ENCODE measurements at places on chromosomes 7 and 10. TPM values are rescaled to one million over a fixed set of nuclear protein-coding genes. Genes with fewer than 3 reads are reported as not detected.
A peak's percentile ranks its signal among the peaks of the same experiment; 100 is the strongest.

DNA sequence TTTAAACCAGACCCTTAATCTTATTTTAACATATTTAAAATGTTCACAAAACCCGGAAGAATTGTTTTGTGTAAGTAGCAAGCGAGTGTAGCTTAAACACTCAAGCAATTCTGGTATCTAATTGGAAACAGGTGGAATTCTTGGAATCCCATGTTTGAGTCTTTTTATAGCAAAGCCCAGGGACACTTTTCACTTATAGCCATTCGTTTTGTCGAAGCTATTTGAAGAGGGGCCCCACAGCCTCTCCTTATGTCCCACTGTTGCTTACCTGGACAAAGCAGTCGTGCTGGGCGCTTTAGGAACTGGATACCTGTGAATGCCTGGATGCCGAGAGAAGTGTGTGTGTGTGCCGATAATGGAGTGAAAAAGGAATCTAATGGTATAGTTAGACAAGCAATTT is 3.3 kb downstream of the CUX1 start:
- ATAC-seq, result no peak

DNA sequence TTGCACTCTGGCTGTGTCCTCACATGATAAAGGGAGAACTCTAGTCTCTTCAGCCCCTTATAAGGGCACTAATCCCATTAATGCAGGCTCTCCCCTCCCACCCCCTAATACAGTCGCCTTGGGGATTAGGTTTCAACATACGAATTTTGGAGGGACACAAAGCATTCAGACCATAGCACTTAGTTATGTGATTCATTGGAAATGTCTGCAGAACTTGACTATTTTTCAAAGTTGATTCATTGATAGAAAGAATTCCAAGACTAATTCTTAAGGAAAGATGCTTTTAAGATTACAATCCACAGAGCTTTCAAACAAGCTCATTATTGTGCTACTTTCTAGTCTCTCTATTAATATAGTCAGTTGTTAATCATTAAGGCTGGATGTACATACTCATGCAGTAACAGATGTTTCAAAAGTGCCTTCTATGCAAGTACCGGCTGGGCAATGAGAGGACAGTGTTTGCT is 85.3 kb upstream of the RPA3 start:
- no peak for ATAC-seq

- no peak for ATAC-seq
Measured at GRCh38 chr10:64573623-64574325, 1052.6 kb downstream of the REEP3 start.

DNA sequence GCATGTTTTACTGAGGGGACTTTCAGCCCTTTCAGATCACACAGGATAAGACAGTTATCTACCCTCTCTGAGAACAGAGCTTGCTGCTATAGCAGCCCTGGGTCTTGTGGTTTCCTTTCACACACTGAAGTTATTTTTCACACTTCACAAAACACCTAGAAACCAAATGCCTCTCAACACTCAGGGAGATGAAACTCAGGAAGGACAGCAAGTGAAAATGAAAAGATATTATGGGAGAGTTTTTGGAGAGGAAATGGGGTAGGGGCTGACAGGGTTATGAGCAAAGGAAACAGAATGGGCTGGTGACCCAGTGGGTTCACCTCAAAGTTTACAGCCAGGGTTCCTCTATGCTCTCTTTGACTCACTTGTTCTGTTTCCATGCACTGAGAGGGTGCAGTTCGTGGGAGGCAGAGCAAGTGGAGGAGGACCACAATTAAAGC is 17.0 kb upstream of the GIMAP2 start:
- no peak for ATAC-seq

GRCh38 chr7:114085592-114086501 is 167.0 kb upstream of the PPP1R3A start:
- ATAC-seq, result peak; percentile 69

GRCh38 chr7:115216652-115217051 is 294.8 kb downstream of the MDFIC start:
- no peak for ATAC-seq

- ATAC-seq, result no peak
Measured at GRCh38 chr10:5076615-5077014, 17.6 kb upstream of the AKR1C3 start.

DNA sequence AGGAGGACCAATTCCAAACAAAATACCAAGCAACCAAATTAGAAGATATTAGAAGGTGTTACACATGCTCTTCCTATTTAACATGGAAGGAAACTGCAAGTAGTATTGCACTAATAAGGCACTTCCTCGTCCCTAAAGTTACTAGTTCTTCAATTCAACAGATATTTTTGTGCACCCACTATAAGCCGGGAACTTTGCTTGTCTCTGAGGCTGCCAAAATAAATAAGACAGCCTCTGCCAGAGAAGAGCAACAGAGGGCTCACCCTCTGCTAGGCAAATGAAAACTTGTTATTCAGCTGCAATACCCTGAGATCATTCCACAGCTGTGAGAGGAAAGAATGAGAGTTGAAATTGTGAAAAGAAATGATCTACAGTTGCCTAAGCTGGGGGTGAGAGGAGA is 37.4 kb upstream of the GSAP start:
- no peak for ATAC-seq

- ATAC-seq, result peak; percentile 79
Measured at GRCh38 chr10:624605-625332, 64.7 kb downstream of the DIP2C start.

DNA sequence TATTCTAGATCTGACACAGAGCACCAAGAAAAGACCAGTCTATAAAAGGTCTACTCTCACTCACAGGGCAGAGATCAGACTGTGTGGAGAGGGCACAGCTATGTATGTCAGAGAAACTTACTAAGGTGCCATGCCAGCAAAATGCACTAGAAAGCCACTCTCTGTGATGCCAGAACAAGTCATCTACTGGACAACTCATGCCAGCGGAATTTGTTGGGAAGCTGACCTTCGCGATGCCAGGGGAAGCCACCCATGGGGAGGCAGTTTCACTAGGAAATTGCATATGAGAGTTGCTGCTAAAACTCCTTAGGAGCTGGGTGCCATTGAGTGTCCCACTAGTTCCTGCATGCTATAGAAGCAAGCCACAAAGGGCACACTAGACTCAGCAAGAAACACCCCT is 58.5 kb downstream of the MICU1 start:
- ATAC-seq, result no peak

DNA sequence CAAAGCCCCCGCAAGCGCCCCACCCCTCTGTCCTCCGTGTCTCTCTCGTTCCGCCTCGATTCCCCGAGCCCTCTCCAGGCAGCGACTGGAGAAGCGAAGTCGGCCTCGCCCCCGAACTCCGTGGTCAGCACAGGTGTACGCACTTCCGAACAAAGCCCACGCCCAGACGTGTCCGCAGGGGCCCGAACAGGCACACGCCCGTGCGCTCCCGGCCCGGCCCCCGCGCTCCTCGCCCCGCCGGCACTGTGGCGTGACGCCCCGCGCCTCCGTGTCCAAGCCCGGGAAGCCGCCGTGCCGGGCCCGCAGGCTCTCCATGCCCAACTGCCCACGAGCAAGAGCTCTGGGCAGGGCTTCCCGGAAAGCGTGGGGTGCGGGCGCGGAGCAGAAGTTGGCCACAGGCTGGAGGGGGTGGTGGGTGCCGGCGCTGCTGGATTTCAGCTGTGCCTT is 662 bp downstream of the NRCAM start:
- peak; percentile 37 for ATAC-seq

DNA sequence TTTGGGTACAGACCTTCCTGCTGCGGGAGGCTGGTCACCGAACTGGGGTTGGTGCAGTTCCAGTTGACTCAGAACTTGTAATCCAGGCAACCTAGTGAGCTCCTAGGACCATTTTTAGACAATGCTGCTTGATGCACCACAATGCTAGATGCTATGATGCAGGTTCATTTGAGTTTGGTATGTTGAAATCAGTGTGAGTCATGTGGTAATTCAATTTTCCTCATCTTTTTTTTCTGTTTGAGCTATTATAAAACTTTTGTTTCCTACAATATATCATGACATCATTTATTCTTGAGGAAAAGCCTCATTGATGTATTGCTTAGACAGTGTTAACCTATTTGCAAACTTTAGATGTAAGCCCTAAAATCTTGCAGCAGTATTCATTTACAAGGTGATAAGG is 40.9 kb upstream of the MTPN start:
- ATAC-seq, result no peak

DNA sequence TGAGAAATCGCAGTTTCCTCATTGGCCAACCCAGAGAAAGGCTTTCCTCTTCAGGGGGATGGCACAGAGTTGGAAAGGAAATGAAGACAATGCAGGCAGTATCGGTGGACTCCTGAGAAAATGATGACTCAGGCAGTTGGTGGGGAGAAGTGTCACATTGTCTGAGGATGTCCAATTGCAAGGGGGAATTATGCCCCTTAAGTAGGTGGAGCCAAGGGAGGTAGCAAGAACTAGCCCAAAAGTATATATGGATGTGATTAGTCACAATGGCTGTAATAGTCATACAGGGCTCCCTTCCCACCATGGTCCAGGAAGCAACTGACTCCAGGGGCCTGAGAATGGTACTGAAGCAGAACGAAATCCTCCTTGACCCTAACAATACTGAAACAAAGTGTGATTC is 58.3 kb upstream of the EGFR start:
- no peak for ATAC-seq

DNA sequence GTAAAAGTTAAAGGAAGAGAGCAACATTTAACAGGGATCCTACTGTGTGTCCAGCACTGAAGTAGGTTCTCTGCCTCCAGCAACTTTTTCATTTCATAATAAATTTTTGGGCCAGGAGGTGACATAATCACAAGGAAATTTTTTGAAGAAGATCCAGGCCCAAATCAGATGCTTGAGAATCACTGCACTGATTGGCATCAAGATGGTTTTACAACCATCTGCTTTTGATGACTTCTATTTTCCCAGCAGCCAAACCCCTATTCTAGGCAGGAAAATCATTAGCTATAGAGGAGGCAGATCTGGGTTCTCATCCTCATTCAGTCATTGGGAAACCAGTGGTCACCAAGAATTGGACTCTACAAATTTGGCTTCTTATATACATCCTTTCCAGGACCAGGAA is 79.0 kb downstream of the ARL4A start:
- no peak for ATAC-seq

- ATAC-seq, result peak; percentile 68
Measured at GRCh38 chr10:118568327-118568848, 27.1 kb downstream of the PRLHR start.

DNA sequence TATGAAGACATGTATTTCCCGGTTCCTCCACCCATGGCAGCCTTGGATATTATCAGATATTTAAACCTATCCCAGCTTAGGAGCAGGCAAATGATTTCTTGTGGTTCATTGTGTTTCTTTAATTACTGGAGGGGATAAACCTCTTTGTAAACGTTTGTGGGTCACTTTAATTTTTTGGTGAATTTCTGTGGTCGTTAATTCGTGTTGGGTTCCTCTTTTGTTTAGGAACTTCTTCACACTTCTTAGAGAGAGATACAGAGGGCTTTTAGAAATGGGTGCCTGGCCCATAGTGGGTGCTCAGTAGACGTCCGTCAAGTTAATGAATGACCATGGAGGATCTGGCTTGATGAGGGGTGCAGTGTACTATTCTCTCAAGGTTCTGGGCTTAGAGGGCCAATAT is 27.2 kb upstream of the NUB1 start:
- no peak for ATAC-seq

- no peak for ATAC-seq
Measured at GRCh38 chr10:6671976-6672375, 91.9 kb upstream of the PRKCQ start.

DNA sequence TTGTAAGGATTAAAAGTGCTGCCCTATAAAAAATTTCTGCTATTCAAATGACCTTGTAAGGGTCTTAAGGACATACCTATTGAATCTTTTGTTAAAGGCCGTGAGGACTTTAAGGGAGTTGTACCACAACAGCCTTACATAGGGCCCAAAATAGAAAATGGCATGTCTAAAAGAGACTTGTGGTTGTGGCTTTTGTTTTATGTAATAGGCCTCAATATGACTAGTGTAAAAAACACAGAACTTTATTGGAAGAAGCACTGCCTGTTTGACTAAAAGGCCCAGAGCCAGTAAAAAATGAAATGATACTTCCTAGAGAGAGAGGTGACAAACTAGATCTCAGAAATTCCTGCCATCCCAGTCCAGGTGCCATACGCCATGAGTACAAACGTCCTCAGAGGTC is 286.6 kb downstream of the SEMA3D start:
- no peak for ATAC-seq

DNA sequence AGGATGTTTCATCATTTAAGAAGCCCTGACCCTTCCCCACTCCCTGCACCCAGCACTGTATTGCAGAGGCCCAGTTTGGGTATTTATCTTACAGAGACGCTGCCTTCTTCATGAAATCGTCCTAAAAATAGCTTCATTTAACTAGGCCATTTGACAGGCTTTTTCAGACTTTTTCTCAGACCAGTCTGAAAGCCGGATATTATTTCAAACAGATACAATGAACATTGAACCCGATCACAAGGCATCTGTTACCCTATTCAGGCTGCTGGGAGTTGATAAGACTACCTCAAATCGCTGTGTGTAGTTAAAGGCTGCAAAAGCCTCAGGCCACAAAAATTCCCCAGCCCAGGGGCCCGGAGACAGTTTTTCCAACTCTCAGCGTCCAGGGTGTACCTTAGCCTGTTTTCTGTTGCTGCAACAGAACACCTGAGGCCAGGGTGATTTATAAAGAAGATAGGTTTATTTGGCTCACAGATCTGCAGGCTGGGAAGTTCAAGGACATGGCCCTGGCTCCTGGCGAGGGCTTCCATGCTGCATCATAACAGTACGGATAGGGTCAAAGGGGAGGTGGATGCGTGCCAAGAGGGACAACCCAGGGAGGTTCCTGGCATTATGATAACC is 130.7 kb upstream of the SH2B2 start:
- ATAC-seq, result no peak

- no peak for ATAC-seq
Measured at GRCh38 chr7:44969701-44970522, 8.9 kb downstream of the MYO1G start.

DNA sequence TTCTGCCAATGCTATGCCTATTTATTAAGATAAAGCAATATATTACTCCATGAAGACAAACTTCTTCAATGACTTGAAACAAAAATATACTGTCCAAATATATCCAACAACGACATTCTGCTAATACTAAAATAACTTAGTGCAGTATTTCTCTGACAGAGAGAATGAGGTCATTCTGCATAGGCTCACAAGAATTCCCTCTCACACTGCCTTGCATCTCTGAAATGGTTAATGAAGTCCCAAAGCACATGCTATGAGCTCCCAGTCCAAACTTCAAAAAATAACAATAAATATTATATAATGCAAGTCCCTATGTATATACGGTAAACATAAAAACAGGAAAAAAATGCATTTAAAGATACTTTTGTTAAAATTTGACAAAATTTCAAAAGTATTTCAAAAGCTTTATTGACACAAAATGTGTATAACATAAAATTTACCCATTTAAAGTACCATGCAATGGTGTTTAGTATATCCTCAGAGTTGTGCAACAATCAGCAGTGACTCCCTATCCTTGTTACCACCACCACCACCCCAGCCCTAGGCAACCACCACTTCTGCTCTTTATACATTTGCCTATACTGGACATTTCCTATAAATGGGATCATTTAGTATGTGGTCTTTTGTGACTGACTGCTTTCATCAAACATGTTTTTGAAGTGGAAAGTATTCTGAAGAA is 27.6 kb downstream of the CHCHD3 start:
- ATAC-seq, result no peak

- no peak for ATAC-seq
Measured at GRCh38 chr10:63757067-63757466, 235.9 kb downstream of the REEP3 start.

- ATAC-seq, result no peak
Measured at GRCh38 chr7:28472332-28472731, 60.0 kb downstream of the CREB5 start.

The CNPY1 gene
- total RNA-seq, result 0.19 TPM

The CABCOCO1 gene
- total RNA-seq, result 10.3 TPM

The SSC4D gene
- 0.43 TPM for total RNA-seq

The ADCY1 gene
- 26.4 TPM for total RNA-seq

The C7orf33 gene
- not detected for total RNA-seq

The CYP2C18 gene
- total RNA-seq, result not detected

The DNAJC12 gene
- total RNA-seq, result 54.3 TPM

Data from motor neuron (in vitro differentiated cells).